ENCODE measurements at places on chromosomes 1 and 21.

GRCh38 chr1:56080123-56080522 lies 499.2 kb downstream of the PLPP3 start:
- DNase-seq = peak; percentile 46

DNA sequence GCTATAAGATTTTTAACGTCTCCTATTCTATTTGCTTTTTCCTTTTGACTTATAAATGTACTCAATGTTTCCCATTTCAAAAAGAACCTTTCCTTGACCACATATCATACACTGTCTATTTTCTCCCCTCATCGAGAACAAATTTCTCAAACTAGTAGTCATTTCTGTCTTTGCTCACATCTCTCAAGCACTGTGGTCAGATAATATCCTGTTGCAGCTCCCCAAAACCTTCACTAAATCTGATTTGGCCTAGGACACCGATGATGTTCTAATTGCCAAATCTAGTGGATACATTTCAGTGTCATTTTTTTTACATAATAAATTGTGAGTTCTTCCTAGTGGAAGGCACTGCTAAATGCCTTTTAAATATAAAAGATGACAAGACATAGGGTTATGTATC lies 19.4 kb downstream of the CXADR start:
- no peak for DNase-seq

GRCh38 chr21:29208044-29208681 lies 77.7 kb downstream of the MAP3K7CL start:
- no peak for DNase-seq

DNA sequence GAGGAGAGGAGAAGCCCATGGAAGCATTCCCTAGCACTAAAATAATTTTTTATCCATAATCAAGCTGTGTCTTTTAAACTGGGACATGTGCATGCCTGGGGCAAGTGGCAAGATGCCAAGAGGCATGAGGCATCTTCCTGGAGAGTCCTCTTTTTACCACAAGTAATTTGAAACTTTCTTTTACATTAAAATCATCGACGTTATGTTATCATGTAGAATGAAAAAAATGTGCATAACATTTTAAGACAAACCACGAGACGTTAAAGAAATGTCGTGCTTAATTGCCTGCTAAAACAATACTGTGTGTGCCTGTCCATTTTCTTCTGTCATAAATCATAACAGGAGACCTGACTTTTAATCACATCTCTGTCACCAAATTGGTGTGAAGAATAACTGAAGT lies 1.5 kb downstream of the STYXL2 start:
- DNase-seq = no peak

DNA sequence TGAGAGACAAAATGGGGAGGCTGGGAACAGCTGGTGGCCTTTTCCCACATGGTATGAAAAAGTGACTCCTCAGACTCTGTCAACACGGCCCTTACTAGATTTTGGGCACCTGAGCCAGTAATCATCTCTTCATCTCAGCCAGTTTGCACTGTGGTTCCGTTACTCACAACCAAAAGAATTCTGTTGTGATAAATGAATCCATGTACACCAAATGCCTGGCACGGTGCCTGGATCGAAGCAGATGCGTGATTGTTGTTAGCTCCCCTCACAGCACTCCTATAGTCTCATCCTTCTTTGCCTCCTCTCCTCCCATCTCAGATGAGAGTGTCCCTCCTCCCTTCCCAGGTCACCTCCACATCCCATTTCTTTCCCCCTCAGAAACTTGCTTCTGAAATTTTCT lies 57.9 kb upstream of the GJB5 start:
- DNase-seq = no peak

- no peak for DNase-seq
These were observed 122.4 kb downstream of the LMX1A start for GRCh38 chr1:165234149-165234548.

DNA sequence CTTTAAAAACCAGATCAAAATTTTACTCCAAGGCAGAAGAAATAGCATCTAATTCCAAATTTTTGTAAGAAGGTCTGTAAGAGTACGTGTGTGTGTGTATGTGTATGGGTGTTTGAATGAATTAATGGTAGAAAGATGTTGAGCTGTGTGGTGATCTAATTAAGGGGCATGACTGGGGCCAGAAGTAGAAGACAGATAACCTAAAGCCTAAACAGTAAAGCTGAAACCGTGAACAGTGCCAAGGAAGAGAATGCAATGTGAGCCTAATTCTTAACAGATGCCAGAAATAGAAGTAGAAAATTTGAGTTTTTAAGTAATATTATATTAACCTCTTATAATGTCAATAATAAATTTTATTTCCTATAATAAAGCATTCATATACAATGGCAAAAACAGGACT lies 38.2 kb downstream of the BRINP3 start:
- DNase-seq = no peak

GRCh38 chr1:185533596-185533995 lies 200.6 kb upstream of the HMCN1 start:
- peak; percentile 62 for DNase-seq

GRCh38 chr1:22876359-22877111 lies 96.1 kb downstream of the LACTBL1 start:
- no peak for DNase-seq

DNA sequence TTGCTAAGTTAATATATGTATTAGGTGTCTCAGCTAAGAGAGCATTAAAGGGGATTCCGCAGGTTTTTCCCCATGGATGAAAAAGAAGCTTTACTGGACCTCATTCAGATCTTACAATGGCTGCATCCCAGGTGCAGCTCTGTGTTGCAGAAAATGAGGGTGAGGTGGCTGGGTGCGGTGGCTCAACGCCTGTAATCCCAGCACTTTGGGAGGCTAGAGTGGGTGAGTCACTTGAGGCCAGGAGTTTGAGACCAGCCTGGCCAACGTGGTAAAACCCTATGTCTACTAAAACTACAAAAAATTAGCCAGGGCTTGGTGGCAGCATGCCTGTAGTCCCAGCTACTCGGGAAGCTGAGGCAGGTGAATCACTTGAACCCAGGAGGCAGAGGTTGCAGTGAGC lies 58.5 kb upstream of the MORC3 start:
- no peak for DNase-seq

GRCh38 chr1:181148636-181149035 lies 60.1 kb downstream of the IER5 start:
- no peak for DNase-seq

GRCh38 chr1:173266841-173267240 lies 59.7 kb upstream of the TNFSF4 start:
- DNase-seq = no peak

DNA sequence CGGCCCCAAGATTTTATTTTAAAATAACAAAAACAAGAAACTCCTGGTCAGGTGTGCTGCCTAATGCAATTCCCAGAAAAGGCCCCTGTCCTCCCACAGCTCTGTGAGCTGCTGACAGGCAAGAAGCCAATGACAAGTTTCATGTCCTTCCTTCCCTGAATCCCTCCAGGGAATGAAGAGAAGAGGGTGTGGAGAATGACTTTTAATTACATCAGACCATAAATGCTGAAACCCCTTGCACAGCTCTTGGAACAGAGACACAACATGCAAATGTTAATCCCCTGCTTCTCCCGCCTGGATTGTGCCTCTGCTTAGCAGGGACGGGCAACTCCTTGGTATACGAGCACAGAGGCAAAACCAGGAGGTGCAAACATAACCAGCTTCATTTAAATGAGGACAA lies 228.1 kb upstream of the CAMK1G start:
- DNase-seq = no peak

- no peak for DNase-seq
These were observed 1.1 kb upstream of the PKP1 start for GRCh38 chr1:201282216-201282615.

GRCh38 chr1:47751996-47752451 lies 245.2 kb downstream of the TRABD2B start:
- DNase-seq = no peak

- DNase-seq = peak; percentile 84
These were observed 7.6 kb upstream of the IL22RA1 start for GRCh38 chr1:24150234-24151174.

GRCh38 chr21:30083225-30083945 lies 83.2 kb downstream of the CLDN17 start:
- DNase-seq = no peak

DNA sequence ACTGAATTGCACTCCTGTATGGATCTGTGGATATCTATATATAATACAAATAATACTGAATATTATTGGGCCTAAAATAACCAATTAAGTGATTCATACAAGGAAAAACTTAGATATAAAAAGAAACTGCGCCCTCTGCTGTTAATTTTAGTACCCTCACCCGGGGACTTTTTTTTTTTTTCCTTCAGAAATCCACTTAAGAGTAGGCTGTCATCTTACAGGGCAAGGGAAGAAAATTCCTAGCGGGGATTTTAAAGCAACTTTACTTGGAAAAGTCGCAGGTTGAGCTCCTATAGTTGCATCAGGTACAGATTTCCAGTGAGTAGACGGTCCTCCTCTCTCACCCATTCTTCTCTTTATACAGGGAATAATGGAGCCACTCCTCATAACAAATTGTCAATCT lies 1.3 kb downstream of the NTNG1 start:
- DNase-seq = peak; percentile 49

DNA sequence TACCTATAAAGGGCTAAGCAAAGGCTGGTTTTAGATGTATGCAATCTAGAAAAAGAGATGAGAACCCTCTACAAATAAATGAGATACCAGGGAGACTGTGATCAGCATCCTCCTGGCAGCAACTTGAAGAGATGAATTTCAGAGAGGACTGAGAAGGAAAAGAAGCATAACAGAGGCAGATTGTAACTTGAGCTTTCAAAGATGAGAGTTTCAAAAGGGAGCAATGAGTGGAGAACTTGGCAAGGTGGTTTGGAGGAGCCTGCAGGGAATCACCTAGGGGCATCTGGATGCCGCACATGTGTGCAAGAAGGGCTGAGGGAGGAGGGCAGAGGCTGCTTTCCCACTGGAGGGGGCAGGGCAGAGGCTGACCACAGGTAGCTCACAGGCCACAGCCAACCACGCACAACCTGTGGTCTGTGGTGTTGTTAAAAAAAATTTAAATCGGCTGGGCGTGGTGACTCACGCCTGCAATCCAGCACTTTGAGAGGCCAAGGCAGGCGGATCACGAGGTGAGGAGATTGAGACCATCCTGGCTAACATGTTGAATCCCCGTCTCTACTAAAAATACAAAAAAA lies 50.2 kb downstream of the PCNX2 start:
- no peak for DNase-seq

DNA sequence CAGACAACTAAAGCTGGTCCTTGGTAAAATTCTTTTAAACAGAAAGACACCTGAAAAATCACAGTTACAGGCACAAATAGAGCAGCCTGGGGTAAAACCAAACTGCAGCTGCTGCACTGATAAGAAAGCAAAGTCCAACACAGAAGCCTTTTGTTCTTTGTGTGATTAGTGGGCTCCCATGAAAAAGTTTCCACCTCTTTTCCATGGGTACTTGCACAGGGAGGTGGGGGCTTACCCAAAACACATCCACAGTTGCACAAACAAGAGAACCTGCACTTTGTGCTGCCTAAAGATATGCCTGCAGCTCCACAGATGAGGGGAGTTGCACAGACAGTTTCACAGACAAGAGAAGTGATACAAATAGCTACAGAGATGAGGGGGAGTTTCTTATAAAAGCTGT lies 106.7 kb upstream of the SLC5A9 start:
- no peak for DNase-seq

- DNase-seq = no peak
These were observed 127.4 kb downstream of the DHRS3 start for GRCh38 chr1:12490532-12491142.

GRCh38 chr1:113392541-113393128 lies 2.3 kb downstream of the MAGI3 start:
- no peak for DNase-seq

DNA sequence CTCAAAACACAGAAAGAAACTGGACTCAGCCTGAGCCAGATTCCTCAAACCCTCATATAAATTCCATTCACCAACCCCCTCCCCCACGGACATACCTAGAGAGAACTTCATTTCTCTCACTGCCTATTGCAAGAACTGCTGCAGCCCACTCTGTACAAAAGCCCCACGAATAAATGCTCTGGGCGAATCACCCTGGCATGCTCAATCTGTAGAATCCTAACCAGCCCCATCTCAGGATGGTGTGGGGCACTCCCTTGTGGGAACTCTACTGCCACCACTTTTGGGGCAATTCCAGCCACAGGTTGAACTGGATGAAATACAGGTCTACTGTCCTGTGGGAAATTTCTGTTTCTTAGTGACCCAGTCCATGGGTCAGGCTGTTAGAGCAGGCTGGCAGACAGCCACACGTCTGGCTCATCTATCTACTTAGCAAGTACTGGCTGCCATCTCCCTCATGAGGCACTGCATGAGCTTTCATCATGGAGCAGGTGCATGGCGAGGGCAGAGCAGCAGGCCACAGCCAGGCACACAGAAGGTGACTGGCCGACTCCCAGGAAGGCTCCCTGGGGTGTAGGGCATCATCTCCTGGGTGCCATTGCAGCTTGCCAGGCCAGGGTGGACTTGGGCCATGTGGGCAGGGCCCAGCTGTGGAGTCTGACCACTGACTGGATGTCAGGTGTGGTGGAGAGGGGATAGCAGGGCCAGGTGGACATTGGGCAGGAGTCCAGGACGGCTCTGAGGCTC lies 1.6 kb upstream of the C1orf35 start:
- DNase-seq = no peak

- DNase-seq = peak; percentile 86
These were observed 14.8 kb downstream of the AVPR1B start for GRCh38 chr1:206102292-206102936.

DNA sequence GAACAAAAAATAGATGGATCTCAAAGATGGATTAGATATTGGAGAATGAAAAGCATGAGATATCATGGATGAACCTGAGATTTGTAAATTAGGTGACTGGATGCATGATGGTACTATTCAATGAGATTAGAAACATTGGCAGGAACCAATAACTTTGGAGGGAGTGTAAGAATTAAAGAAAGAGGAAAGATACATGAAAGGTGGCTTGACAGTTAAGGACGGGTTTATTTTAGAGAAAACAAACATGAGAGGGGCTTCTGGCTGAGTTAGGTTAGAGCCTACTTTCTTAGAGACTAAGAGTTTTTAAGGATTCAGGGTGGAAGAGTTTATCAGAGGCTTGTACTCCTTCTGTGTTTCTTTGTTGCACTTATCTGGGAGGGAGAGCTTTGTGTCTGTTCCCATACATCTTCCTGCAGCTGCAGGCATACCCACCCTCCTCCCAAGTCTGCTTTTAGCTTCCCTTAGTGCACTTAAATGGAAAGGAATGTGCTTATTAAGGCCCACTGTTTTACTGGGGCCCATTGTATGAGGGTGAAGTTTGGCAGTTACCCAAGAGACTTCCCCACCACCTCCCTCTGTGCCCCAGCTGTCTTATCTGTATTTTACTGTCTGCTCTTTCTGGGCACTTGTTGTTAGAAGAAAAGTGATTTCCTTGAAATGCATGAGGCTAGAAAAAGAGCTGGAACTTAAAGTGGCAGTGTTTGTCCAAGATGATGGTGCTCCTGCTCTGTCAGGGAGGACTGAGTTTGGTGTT lies 26.1 kb upstream of the CR2 start:
- DNase-seq = no peak

- DNase-seq = no peak
These were observed 90.0 kb upstream of the HNRNPU start for GRCh38 chr1:244954359-244954758.

GRCh38 chr1:103561643-103562395 lies 9.6 kb upstream of the AMY2B start:
- DNase-seq = peak; percentile 58

All from suppressor macrophage treated with lipopolysaccharide for 4 hours (primary cell).